Naive thymus-derived CD4-positive, alpha-beta T cell (primary cell): ENCODE measurements at places on chromosomes 7 and 10.

GRCh38 chr10:14380746-14381145 is 50.0 kb upstream of the FRMD4A start:
- no peak overlapping the region for H3K27ac ChIP-seq
- peaks cover 40% of the 10 kb centered on the region for H3K4me1 ChIP-seq
- H3K36me3 ChIP-seq, result no peaks in the 10 kb centered on the region
- no peak overlapping the region for H3K4me3 ChIP-seq

GRCh38 chr7:16638282-16639280 is 7.0 kb downstream of the ANKMY2 start:
- H3K4me1 ChIP-seq, result no peaks in the 10 kb centered on the region
- H3K27me3 ChIP-seq, result no peaks in the 10 kb centered on the region

GRCh38 chr7:106262221-106262881 is 22.4 kb downstream of the NAMPT start:
- H3K4me1 ChIP-seq, result peaks cover 8% of the 10 kb centered on the region
- H3K27me3 ChIP-seq, result no peaks in the 10 kb centered on the region
- no peak overlapping the region for H3K27ac ChIP-seq
- DNase-seq, result no peak

DNA sequence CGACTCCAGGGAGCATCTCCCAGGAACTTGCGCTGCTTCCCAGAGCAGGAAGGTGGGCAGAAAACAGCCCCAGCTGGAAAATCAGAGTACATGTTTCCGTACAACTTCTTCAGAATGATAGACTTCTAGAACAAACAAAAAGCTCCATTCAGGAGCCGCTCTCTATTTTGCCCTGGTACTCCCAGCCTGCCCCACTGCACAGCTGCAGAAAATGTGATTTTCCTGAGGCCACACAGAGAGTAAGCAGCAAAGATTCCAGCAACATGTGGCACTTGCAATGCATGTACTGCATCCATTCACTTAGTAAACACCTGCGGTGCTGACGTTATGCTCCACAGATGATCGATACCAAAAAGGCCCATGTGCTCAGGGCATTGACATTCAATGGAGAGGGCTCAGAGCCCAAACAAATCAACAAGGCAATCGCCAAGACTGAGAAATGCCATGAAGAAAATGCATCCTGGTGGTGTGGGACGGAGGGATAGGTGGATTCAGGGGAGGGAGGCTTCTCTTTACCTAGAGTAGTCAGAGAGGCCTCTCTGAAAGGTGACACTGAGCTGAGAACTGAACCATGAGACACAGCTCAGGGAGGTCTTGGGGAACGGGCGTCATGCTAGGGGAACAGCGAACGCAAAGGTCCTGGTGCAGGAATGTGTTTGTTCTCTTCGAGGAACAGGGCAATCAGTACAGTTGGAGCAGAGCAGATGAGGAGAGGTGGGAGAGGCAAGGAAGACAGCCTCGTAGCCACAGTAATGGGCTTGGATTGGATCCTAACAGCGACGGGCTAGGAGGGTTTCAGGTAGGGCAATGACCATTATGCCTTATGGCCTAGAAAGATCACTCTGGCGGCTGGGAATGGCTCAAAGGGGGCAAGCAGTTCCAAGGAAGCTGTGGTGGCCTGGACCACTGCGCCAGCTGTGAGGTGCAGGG is 35.3 kb upstream of the DUSP5 start:
- H3K4me1 ChIP-seq, result peaks cover 32% of the 10 kb centered on the region
- H3K4me3 ChIP-seq, result no peak overlapping the region
- no peak for DNase-seq
- H3K27ac ChIP-seq, result no peak overlapping the region
- no peaks in the 10 kb centered on the region for H3K36me3 ChIP-seq
- no peaks in the 10 kb centered on the region for H3K27me3 ChIP-seq

GRCh38 chr10:6579904-6580278 is at the start of gene PRKCQ:
TSS of gene PRKCQ (minus strand) at chr10:6580276. CDS start at chr10:6515135, 65,141 bp downstream.
- peak within 1 kb of the TSS; percentile 94 for H3K27ac ChIP-seq
- no peaks in the 10 kb centered on the region for H3K27me3 ChIP-seq
- DNase-seq, result no peak
- no peaks in the 10 kb centered on the region for H3K36me3 ChIP-seq
- peaks cover 46% of the 10 kb centered on the region for H3K4me1 ChIP-seq

- no peak for DNase-seq
- no peaks in the 10 kb centered on the region for H3K4me1 ChIP-seq
- no peaks in the 10 kb centered on the region for H3K27me3 ChIP-seq
- no peaks in the 10 kb centered on the region for H3K36me3 ChIP-seq
- no peak overlapping the region for H3K27ac ChIP-seq
Measured at GRCh38 chr7:80984619-80985018, 65.8 kb upstream of the SEMA3C start.

DNA sequence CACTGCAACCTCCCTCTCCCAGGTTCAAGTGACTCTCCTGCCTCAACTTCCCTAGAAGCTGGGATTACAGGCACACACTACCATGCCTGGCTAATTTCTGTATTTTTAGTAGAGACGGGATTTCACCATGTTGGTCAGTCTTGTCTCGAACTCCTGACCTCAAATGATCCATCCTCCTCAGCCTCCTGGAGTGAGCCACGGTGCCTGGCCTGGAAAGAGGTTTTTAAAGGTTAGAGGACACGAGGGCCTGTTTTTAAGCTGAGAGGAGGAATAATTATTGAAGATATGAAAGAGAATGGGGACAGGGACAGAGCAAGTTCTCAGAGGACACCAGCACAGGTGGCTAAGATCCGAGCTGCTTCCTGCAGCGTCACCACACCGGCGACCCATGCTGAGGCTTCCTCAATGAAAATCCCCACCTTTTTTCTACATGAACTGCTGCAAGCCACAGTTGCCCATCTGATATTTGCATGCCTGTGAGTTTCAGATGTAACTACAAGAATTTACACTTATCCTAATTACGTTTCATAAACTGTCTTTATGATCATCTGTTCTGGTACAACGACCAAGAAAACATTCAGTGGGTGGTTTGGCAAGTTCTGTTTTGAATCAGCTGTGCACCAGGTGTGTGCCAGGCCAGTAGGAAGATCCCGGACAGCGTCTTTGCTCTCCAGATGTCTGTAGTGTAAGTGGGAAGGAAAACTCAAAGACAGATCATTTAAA is 76.0 kb downstream of the HIP1 start:
- no peaks in the 10 kb centered on the region for H3K4me1 ChIP-seq
- DNase-seq, result no peak
- no peaks in the 10 kb centered on the region for H3K36me3 ChIP-seq
- no peak overlapping the region for H3K27ac ChIP-seq

GRCh38 chr10:87598700-87599099 is 61.0 kb upstream of the PAPSS2 start:
- DNase-seq, result no peak
- no peaks in the 10 kb centered on the region for H3K4me1 ChIP-seq
- H3K4me3 ChIP-seq, result no peak overlapping the region
- no peaks in the 10 kb centered on the region for H3K36me3 ChIP-seq

DNA sequence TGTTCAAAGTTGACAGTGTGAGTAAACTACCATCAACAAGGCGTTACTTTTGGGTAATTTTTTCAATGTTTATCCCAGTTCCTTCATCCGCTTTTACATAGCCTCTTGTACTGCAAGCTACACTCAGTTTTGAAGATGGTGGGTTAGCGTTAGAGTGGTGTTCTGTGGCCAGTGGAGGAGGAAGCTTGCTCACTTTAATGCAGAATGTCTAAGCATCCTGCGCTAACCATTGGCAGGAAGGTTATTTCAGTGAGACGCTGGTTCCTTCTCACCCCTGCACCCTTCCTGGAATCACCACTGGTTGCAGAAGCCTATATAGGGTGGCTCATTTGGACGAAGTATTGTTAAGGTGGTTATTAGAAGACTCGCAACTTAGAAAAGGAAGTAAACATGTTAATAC is 159.1 kb downstream of the CELF2 start:
- DNase-seq, result peak; percentile 47
- H3K27ac ChIP-seq, result peak overlapping the region; percentile 95
- peaks cover 91% of the 10 kb centered on the region for H3K4me1 ChIP-seq
- H3K36me3 ChIP-seq, result peaks cover 19% of the 10 kb centered on the region

DNA sequence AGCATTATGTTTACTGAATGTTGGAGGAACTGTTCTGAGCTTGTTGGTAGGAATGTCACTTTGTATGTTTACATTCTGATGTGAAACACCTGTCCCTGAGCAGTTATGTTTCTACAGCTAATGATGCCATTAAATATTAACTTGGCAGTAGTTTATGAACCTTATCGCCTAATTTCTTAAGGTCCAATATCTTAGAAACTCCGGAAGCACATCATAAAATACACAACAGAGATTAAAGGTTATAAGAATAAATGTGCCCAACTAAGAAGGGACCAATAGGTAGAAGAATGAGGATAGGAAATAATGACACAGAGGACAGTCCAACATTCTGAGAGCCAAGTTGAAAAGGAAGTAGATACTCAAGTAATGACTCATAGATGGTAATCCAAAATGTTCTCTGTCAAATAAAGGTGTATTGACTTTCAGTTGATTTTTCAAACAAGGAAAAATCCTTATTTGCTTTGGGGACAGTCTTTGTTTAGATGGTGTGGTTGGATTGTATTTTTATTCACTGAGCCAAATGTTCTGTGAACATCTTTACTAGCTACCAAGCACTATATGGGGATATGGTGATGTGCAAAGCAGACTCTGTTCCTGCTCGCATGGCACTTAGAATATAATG is 31.9 kb downstream of the LCOR start:
- H3K27me3 ChIP-seq, result no peaks in the 10 kb centered on the region
- H3K4me1 ChIP-seq, result no peaks in the 10 kb centered on the region
- DNase-seq, result no peak
- H3K4me3 ChIP-seq, result no peak overlapping the region

DNA sequence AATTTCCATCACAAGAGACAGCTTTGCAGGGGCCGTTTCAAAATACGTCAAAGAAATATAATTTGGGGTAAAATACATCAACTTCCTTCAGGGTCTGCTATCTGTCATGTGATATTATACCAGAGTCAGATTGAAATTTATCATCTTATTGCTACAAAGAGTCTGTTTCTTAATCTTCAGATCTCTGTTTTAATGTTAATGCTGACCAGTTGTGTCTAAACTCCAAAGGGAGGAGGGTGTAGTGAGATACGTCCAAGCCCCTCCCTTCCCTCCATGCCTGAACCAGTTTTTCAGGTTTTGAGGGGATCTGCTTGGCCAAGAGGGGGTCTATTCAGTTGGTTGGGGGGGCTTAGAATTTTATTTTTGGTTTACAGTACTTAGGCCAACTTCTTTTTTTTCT is 891.6 kb downstream of the GRM8 start:
- H3K4me3 ChIP-seq, result no peak overlapping the region
- no peaks in the 10 kb centered on the region for H3K27me3 ChIP-seq
- H3K4me1 ChIP-seq, result no peaks in the 10 kb centered on the region
- DNase-seq, result no peak
- H3K36me3 ChIP-seq, result no peaks in the 10 kb centered on the region

DNA sequence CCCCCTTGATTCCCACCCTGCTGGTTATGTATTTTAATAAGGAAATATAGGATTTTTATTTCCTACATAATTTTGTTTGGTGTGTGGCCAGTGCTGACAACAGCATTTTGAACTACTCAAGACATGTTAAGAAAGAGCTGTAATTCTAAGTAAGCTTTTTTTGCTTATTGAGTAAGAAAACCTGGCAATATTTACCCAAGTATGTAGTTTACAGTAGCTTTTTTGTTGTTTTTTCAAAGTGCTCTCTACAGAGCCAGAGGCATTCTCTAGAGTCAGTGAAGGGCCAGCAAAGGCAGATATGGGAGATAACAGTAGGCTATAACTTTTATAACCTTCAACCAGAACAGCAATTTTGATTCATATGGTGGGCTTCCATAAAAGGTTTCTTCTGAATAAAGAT is 63.2 kb upstream of the TMEM168 start:
- H3K36me3 ChIP-seq, result no peaks in the 10 kb centered on the region
- H3K27ac ChIP-seq, result no peak overlapping the region
- no peaks in the 10 kb centered on the region for H3K27me3 ChIP-seq
- H3K4me3 ChIP-seq, result no peak overlapping the region

DNA sequence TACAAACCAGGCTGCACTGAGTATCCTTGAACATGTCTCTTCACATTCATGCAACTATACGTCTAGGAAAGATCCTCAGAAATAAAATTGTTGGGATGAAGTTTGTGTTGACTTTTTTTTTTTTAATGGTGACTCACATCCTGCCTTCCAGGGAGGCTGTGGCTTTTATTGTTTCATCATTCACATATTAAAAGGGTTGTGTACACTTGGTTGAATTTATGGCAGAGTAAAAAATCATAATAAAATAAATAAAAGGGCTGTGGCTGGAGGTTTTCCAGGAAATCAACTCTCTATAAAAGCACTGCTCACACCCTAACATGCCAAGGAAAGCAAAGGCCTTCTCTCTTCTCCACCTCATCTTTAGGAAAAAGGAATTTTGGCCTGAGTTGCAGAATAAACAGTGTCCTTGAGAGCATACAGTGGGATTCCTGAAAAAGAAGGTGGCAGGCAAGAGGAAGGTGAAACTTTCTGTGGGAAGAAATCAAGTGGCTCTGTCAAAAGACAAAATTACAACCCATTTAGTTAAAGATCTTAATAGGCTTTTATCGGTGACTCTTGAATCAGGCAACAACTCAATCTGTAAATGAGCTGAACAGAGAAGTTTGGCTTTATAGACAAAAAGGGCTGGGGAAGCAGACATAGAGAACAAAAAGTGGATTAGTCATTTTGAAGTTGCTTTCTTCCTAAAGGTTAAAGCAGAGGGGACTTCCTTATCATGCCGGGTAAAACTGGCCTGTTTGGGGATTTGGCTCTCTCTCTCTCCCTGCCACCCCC is 41.6 kb upstream of the FHIP2A start:
- no peak overlapping the region for H3K27ac ChIP-seq
- DNase-seq, result no peak
- H3K36me3 ChIP-seq, result no peaks in the 10 kb centered on the region

DNA sequence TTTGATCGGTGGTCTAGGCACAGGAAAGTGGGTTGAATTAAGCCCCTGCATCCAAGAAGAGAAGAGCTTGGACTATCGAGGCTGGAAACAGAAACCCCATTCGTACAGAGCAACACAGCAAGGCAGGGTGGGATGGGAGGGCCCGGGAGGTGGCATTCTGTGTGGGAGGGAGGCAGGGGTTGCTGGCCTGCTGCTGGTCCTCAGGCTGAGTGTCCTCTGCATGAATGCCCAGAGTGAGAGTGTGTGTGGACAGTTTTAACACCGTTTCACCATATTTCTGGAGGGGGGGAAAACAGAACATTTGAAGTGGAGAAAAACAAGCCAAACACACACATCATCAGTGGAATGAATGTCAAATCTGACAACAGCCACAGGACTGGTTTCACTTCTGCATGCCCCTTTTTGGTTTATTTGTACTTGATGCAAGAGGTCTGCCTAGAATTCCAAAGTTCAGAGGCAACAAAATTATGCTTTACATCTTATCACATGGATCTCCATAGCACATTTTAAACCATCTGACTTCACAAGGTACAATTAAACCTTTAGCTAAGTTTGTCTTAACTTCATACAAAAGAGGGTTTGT is 11.1 kb upstream of the ENO4 start:
- H3K4me3 ChIP-seq, result no peak overlapping the region
- no peaks in the 10 kb centered on the region for H3K36me3 ChIP-seq
- DNase-seq, result no peak
- no peaks in the 10 kb centered on the region for H3K27me3 ChIP-seq
- no peaks in the 10 kb centered on the region for H3K4me1 ChIP-seq
